Inflammatory macrophage treated with lipopolysaccharide for 1 hour (primary cell): ENCODE measurements at places on chromosomes 11 and 22.

- DNase-seq = no peak
Observed at GRCh38 chr11:21072558-21072957, 403.2 kb downstream of the NELL1 start.

DNA sequence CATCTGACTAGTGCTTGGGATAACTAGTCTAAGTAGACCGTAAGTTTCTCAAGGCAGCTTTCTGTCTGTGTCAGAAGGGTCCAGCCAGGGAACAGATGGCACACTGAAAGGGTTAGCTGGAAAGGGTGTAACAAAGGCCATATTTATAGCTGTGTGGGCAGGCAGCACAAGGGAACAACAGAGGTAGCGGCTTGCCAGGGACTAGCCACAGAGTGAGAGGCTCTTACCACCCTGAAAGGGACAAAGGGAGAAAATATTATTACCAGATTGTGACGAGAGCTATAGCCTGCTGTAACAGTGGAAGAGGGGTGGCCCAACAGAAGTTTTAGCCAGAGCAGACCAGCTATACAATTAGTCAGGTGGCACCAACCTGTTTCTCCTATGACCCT, 129.4 kb downstream of the CCDC34 start:
- no peak for DNase-seq

DNA sequence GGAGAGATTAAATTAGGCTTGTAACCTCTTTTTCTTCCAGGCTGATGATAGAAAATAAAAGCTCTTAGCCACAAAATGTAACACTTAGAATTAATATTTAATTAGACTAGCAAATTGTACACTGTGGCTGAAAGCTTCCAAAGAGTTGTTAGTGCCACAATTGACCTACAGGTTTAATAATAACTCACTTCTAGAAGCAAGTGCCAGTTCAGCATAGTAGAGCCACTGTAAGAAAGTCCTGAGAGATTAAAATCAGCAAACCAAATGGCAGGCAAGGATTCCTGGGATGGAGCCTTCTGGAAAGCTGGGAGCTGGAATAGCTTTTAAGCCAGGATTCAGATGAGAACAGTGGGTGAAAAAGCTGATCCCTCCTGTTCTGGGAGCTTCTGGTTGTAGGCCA, 131.0 kb downstream of the ELP4 start:
- no peak for DNase-seq

DNA sequence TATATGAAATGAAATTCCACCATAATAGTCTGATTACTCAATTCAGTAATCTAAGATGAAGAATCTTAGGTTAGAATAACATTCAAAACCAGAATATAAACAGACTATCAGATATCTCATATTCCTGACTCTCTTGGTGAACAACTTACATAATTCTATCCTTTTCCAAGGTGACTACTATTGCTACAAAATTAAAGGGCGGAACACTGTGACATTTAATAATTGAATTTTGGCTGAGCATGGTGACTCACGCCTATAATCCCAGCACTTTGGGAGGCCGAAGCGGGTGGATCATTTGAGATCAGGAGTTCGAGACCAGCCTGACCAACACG, 34.4 kb downstream of the RDX start:
- DNase-seq = no peak

DNA sequence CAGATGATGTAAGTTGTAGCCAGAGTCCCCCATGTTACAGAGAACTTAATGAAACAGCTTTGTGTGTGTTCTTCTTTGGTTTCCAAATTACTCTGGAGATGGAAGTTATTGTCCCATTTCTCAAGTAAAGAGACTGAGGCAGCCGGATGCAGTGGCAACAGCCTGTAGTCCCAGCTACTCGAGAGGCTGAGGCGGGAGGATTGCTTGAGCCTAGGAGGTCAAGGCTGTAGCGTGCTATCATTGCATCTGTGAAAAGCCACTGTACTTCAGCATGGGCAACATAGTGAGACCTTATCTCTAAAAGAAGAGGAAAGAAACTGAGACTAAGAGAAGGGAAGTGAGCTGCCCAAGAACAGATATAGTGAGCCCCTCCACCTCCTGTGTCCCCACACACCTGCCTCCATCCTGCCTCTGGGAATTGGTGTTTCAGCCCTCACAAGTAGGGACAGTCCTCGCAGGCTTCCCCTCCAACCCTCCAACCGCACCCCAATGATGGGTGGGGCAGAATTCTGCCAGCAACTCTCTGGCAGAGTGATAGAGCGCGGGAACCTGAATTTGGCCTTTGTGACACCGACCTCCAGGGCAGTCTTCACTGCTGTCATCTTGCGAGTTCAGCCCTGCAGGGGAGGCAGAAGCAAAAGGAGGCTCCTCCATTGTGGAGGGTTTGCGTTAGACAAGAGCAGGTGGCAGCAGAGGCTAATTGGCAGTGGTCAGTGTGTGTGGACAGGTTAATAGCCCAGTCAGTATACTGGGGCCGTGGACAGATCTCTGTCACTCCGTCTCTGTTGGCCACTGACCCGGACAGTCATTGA, 1.6 kb downstream of the PDXP start:
- no peak for DNase-seq

GRCh38 chr11:76604081-76604625, 66.4 kb downstream of the LRRC32 start:
- DNase-seq = no peak

GRCh38 chr22:41805639-41806038, 5.2 kb downstream of the CCDC134 start:
- no peak for DNase-seq

DNA sequence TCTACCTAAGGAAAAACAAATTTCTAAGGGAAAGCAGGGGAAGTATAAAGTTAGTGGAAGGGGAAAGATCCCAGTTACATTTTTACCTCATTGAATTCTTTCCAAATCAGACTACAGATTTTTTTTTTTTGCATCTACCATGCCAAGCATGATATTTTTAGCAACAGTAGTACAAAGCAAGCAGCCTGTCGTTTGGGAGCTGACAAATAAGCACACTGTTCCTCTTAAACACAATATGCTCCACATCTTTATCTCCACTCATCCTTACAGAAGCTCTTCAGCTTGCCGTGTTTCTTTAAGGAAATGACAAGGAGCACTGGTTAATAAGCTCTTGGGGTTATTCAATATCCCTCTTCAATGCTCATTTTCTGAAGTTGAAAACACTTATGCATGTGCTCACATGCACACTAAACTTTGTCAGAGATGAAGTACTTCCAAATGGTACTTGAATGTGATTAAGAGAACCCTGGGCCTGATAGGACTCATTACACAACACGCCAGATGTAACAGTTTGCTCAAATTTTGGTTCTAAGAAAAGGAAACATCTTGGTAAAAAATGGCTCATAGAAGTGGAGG, 53.8 kb downstream of the PAX6 start:
- DNase-seq = no peak

DNA sequence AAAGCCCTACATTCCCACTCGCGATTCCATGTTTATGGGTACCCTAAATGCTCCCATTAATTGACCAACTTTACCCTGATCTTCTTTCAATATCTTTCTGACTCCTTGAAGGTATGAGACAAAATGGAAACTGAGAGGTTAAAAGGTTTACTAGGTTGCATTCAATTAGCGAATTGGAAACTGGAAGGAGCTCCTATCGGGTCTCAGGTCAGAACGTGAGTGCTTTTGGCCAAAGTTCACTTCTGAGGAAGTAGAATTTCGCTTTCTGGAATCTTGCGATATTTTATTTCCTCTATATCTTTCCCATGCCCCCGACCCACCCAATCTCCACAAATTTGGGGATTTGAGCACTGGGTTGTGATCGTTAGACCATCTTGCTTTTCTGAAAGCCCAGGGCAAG, 2.6 kb downstream of the EHF start:
- DNase-seq = no peak

- DNase-seq = no peak
Observed at GRCh38 chr11:134228625-134229024, 4.2 kb downstream of the VPS26B start.

GRCh38 chr22:25555586-25555985, 8.9 kb upstream of the GRK3 start:
- no peak for DNase-seq

DNA sequence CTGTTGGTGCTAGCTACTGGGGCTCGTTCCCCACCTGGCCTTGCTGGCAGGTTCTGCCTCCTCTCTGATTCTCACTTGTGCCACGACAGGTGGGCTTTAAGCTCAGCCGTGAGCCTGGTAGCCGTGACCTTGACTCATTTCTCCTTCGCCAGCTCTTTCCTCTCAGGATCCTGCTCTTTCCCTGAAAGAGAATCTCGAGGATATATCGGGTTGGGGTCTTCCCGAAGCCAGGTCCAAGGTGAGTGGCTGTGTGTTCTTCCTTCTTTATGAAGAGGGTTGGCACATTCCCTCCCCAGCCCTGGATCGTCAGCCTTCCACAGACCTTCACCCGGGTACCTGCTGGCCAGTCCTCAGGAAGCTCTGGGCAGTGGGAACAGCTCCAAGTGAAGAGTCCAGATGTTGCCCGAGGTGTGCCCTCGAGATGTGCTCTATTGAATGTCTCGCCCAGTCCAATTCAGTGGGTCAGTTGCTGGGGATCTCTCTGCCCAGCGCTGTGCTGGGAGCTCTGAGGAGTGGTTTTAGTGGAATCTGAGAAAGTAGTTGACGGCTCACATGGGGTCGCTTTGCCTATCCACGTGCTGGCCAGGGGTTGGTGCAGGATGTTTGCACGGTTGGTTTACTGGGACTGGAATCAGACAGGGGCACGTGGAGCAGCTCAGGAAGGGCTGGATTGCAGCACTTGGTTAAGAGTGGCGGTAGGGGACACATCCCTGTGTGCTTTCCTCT, 1.4 kb downstream of the ZNF74 start:
- DNase-seq = no peak
